ENCODE measurements at places on chromosomes 12 and 14.
A peak's percentile ranks its signal among the peaks of the same experiment; 100 is the strongest.

- no peak for DNase-seq
Measured at GRCh38 chr12:106074706-106075392, 63.9 kb downstream of the NUAK1 start.

GRCh38 chr14:44620121-44621019 is 113.3 kb upstream of the FSCB start:
- DNase-seq, result no peak

DNA sequence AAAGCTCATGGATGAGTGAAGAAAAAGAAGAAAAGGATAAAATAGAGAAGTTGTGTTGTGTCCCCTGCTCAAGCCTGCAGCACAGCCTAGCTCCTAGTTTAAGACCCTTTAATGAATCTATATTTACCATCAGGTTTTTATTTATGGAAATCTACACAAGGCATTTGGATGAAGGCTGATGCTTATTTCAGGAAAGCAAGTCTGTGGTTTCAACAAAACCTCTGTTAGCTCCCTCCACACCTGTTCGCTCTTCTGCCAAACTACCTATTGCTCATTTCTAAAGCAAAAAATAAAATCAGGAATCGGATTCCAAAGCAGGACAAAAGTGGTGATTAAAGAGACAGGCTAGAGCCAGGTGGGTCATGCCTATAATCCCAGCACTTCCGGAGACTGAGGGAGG is 18.9 kb upstream of the MAP3K9 start:
- no peak for DNase-seq

GRCh38 chr12:106739815-106740530 is 34.5 kb upstream of the RIC8B start:
- DNase-seq, result no peak

- DNase-seq, result peak; percentile 72
Measured at GRCh38 chr12:105420659-105421240, 90.3 kb downstream of the C12orf75 start.

- DNase-seq, result no peak
Measured at GRCh38 chr12:16593546-16593945, 12.4 kb downstream of the LMO3 start.

Measured in DND-41 (cell line).